ENCODE measurements at places on chromosomes 1 and 21.

- no peak for DNase-seq
Observed at GRCh38 chr1:14568716-14569355, 29.6 kb upstream of the KAZN start.

DNA sequence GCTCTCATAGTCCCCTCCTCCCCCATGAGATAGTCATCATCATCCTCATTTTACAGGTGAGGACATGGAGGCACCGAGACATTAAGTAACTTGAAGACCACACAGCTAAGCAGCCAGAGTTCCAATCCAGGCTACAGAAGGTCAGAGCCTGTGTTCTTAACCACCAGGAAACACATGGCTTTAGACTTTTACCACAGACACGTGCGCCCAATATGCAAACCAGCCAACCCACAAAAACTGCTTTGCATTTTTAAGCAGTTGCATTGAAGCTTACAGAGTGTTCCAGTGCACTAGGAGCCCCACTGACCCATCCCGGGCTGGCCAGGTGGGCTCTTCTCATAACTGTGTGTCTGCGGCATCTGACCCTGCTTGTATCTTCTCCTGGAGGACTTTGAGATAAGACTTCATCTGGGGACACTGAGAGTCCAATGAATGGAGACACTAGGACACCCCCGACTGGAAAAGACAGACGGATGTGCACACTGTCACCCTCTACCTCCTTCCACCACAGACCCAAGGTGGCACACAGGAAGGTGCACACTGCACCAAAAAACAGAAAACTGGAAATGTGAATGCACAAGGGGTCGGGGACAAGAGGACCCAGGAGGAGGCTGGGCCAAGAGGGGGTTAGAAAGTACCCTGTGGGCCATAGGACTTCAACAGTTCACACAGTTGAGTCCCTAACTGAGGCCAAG is 56.4 kb downstream of the ETS2 start:
- DNase-seq: no peak

DNA sequence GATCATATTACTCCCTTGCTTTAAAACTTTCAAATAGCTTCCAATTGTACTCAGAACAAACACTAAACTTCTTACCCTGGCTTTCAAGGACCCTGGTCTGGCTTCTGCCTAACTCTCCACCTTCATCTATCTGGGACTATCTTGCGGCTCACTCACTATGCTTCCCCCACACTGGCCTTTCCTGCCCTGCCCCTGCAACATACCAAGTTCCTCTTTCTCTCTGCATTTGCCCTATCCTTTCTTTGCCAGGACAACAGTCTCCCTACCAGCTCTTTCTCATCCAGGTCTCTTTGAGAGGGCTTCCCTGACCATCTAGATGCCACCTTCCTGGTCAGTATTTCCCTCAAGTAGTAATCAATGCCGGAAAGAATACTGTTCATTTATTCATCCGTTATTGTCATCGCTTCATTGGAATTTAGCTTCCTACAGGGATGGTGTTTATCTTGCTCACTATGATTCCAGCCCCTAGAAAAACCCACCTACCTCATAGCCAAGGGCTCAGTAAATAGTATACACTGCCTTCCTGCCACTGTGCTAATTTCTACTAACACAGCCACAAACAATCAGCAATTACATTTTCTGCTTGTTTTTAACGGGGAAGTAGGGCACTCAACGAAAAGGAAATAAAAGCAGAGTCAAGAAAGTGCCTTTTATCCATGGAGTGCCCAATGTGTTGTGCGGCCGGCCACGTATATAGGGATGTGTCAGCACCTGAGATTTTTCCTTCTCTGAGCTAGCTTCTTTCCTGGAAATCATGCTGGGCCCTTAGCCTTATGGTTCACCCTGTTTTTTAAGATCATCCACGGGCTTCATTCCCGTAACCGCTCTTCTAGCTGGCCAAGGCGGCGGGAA is 521 bp upstream of the CDC7 start:
- no peak for DNase-seq

- DNase-seq: no peak
Observed at GRCh38 chr1:37174341-37174740, 140.0 kb upstream of the GRIK3 start.

DNA sequence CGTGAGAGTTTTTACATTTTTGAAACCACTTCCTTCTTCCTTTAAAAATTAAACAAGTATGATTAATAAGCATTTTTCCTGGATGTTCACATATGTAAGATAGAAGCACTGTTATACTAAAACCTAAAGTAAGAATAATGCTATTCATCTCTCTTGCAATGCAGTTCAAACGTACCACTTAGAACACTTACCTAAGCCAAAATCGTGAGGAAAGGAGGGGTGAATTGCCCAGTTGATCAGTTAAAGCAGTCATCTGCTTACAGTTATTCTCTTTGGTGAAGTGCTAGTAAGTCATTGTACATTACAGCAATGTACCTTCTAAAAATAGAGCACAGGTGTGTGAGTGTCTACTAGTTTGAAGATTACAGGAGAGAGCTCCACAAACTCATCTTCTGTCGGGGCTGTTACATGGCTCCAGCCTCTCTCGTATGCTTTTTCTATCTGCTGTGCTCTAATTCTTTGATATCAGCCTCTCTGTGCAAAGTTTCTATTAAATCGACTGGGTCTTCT is 3.4 kb downstream of the NCAM2 start:
- DNase-seq: no peak

DNA sequence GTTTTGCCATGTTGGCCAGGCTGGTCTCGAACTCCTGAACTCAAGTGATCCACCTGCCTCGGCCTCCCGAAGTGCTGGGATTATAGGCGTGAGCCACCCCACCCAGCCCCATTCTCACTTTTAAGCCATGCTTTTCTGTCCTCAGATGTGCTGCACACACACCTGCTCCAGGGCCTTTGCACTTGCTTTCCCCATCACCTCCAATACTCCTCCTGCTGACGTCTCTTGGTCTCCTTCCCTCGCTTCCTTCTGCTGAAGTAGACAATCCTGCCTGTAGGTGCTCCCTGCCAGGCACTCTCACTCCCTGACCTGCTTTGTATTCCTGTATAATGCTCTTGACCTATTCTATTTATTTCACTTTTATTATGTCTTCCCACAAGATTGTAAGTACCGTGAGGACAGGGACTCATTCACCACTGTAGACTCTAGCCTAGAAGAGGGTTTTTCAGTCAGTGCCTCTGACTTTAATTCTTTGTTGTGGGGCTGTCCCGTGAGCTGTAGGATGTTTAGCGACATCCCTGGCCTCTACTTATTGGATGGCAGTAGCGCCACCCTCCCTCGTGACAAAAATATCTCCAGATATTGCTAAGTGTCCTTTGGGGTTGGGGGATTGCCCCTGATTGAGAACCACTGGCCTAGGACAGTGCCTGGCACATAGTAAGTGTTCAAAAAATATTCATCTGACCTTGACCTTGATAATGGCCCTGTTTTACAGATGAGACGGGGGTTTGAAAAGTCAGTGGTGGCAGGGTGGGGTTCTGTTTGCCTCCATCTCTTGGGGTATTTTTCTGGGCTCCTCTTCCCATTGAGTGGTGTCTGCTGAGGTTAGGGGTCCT is 4.6 kb downstream of the TNFRSF1B start:
- no peak for DNase-seq

- no peak for DNase-seq
Observed at GRCh38 chr1:8956461-8957349, 11.0 kb downstream of the CA6 start.

DNA sequence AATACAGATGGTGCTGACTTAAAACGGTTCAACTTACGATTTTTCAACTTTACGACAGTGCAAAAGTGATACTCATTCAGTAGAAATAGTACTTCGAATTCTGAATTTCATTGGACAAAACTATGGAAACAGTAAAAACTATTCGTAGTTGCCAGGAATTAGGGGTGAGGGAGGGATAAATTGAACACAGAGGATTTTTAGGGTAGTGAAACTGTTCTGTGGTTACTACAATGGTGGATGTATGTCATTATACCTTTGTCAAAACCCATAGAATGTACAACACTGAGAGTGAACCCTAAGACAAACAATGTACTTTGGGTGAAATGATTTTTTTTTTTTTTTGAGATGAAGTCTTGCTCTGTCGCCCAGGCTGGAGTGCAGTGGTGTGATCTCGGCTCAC is 7.5 kb downstream of the DDR2 start:
- no peak for DNase-seq

GRCh38 chr1:206909161-206909882 is 12.1 kb downstream of the IL24 start:
- no peak for DNase-seq

GRCh38 chr1:161981735-161982506 is 41.7 kb downstream of the OLFML2B start:
- no peak for DNase-seq

- DNase-seq: no peak
Observed at GRCh38 chr1:194538453-194538852, 1352.0 kb upstream of the B3GALT2 start.

- DNase-seq: no peak
Observed at GRCh38 chr1:234692966-234693580, 83.1 kb upstream of the IRF2BP2 start.

DNA sequence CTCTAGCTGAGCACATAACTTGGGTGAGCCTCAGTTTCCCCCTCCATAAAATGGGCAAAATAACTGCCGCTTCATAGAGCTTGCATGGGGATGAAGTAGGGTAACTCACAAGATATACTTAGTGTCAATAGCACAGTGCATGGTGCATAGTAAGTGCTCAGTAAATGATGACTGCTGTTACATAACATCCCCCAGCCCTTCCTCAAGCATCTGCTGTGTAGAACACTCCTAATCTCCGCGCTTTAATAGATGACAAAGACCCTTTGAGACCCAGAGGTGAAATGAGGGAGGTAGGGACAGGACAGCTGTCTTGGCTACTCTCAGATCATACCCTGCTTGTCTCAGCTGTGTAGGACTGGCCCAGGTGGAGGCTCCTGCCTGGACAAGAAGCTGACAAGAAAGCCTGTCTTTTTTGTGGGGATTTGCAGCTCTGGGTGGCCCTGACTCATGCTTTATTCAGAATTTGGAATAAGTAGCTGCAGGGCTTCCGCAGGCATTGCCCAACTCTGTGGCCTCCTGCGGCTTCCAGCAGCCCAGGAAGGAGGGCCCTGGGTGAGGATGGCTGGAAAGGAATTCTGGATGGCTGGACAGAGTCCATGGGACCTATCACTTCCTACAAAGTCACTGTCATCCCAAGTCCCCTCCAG is 20.7 kb upstream of the PADI4 start:
- no peak for DNase-seq

GRCh38 chr1:56645677-56646305 is 677 bp downstream of the PRKAA2 start:
- no peak for DNase-seq

- peak; percentile 30 for DNase-seq
Observed at GRCh38 chr1:77347646-77348045, 65.8 kb downstream of the AK5 start.

- DNase-seq: peak; percentile 29
Observed at GRCh38 chr1:234927971-234928640, 200.5 kb downstream of the TOMM20 start.

GRCh38 chr1:180923887-180924286 is 11.2 kb downstream of the KIAA1614 start:
- DNase-seq: no peak

DNA sequence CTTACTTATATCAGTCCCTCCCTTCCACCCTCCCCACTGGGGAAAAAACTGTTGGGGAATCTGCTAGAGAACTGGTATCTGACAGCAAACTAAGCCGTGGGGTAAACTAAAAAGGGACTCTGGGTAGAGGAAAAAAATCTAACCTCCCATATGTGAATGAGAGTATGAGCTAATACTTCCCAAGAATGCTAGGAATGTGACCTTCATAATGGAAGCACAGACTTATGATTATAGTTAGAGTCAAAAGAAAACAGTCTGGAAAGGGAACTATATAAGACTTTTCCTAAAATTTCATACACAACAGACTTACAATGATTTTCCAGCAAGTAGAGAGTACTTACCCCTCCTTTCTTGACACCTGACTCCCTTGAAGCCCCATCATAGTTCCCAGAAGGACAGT is 23.0 kb upstream of the RBBP5 start:
- no peak for DNase-seq

DNA sequence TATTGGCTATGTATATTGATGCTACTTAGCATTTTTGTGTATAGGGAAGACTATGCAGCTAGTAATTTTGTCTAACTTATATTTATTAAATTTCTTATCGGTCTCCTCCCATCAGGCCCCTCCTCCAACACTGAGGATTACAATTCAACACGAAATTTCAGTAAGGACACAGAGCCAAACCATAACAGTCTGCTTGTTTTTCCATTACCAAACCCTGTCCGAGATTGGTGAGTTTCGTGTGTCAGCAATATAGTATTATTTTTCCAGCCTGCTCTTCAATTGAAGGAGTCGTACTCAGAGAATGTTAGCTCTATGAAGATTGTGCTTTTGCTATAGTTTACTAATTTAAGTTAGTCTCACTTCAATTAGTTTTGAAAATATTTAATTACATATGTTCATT is 1495.3 kb downstream of the MRPL39 start:
- no peak for DNase-seq

DNA sequence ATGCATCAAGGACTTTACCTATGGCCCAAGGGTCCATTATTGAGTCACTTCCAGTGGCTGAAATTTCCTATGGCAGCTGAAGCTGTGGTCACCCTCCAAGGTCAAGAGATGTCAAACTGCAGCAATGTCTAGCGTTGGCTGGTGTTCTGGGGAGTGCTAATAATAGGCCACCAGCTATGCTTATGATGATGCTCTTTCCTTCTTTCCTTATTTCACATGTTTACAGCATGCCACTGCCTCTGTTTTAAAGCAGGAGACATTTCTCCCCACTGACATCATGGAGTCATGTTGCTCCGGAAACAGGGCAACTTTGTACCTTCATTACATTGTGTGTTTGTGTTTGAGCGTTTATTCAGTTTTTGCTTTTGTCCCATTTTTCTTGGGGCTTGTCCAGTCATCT is 62.6 kb upstream of the CYYR1 start:
- DNase-seq: no peak

GRCh38 chr1:54220004-54220811 is 20.2 kb downstream of the MRPL37 start:
- DNase-seq: no peak

DNA sequence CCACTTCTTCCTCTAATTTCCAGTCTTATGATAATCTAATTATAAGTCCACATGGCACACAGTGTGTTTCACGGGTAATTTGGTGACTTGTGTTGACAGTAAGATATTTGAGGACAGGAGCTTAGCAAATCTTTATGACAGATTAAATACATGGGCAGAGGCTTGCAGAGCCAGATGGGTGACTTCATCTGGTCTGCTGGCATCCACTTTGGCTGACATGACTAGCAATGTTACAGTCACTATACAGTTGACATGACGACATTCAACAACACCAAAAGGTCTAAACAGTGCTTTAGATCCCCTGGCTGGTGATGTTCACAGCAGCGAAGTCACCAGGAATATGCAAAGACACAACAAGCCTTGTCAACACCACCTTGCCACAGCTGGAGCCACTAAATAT is 147.2 kb downstream of the ETS2 start:
- no peak for DNase-seq

GRCh38 chr1:164772635-164773034 is 213.7 kb downstream of the PBX1 start:
- peak; percentile 52 for DNase-seq

- no peak for DNase-seq
Observed at GRCh38 chr1:18919956-18920355, 17.6 kb upstream of the ALDH4A1 start.

All from activated CD4-positive, alpha-beta T cell treated with anti-CD3 and anti-CD28 coated beads, Interleukin-10, Interleukin-2, amounts not matched to agents 100 ng/mL and 50 ng/mL, durations not matched to agents 16 hours and 8 hours (primary cell).